ENCODE measurements at places on chromosomes 3 and 15.

DNA sequence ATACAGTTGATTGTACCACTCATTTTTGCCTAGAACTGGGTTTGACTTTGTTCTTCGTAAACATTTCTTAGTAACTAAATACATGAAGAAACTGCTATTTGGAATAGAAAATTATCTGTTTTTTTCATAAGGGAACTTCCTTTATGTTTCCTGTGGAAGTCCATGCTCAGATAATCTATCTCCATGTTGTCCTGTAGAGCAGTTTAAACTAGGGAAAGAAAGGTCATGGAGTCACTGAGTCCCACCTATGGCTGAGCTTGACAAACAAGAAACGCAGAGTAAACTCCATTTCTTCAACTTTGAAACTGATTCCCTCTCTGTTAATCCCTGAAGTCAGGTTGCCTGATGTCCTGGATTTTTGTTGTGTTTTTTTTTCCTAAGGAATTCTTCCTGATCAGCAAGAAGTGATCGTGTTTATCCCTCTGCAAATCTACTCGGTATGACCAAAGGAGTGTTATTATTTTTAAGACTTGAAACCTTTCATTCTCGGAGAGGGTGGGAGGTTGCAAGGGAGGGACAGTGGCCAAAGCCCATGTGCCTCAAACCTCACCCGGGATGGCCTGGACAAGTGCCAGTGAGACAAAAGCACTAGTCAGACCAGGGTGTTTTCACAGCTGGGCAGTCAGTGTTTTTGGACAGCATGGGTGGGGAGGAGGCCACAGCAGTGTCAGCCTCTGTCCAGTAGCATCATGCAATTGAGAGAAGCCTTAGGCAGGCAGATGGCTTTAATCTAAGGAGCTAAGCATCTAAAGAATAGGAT lies 129.8 kb upstream of the PHLDB2 start:
- no peak for DNase-seq

GRCh38 chr3:144036498-144036897 lies 64.9 kb downstream of the DIPK2A start:
- DNase-seq, result no peak

DNA sequence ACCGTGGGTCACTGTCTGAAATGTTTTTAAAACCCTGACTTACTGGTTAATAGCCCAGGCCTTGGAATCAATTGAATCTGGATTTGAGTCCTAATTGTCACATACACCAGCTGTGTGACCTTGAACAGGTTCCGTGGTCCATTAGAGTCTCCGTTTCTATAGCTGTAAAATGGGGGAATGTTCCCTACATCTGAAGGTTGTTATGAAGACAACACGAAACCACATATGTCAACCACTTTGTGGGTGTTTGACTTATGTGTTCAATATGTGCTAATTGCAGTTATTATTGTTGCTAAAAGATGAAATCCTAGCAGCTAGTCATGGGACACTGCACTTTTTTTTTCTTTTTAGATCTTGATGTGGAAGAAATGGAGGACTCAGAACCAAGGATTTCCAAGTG lies 35.3 kb downstream of the ZBTB38 start:
- DNase-seq, result no peak

DNA sequence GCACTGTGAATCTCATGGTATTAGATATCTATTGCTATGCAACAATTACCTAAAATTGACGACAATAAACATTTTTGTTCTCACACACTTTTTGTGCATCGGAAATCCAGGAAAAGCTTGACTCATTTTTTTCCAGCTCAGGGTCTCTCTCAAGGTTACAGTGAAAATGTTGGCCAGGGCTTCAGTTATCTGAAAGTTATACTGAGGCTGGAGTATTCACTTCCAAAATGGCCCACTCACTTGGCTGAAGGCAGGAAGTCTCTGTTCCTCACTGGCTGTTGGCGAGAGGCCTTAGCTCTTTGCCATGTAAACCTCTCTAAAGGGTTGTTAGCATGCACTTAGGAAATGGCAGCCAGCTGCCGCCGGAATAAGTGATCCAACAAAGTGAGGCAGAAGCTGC lies 41.4 kb downstream of the OSTN start:
- DNase-seq, result no peak

GRCh38 chr3:53519065-53519709 lies 24.8 kb downstream of the CACNA1D start:
- DNase-seq, result no peak

GRCh38 chr3:50221051-50221410 lies 15.0 kb upstream of the GNAI2 start:
- no peak for DNase-seq

GRCh38 chr3:149971403-149972075 lies 844 bp upstream of the PFN2 start:
- no peak for DNase-seq

GRCh38 chr15:74157868-74158827 lies 15.4 kb upstream of the ISLR start:
- DNase-seq, result no peak

DNA sequence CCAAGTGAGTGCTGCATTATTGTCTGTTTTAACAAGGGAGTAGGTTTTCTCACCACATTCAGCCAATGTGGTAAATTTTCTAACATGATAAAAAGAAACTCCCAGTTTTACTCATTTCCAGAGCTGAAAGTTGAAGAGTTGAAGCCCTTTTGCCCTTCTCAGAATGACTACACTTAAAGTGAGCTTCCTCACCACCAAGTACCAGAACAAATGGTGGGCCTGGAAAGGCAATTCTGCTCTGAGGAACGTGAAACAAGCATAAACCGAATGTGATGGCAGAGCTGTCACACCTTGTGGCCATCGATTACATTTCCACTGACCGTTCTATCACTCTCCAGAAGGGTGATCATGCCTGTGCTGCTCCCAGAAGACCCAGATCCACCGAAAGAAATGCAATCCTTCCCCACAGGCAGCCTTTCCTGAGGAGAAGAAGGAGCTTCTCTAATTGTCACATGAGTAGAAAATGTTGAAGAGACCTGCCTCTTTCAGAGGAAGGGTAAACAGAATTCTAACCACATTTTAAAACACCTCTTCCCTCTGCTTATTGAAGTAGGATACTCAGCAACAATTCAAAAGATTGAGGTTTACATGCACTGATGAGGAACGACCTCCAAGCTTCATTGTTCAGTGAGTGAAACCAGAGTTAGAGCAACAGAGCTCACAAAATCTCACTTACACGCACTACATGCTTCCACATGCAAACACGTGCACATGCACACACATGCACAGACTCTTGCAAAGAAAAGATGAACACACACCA lies 21.4 kb upstream of the CCR9 start:
- DNase-seq, result peak; percentile 16

DNA sequence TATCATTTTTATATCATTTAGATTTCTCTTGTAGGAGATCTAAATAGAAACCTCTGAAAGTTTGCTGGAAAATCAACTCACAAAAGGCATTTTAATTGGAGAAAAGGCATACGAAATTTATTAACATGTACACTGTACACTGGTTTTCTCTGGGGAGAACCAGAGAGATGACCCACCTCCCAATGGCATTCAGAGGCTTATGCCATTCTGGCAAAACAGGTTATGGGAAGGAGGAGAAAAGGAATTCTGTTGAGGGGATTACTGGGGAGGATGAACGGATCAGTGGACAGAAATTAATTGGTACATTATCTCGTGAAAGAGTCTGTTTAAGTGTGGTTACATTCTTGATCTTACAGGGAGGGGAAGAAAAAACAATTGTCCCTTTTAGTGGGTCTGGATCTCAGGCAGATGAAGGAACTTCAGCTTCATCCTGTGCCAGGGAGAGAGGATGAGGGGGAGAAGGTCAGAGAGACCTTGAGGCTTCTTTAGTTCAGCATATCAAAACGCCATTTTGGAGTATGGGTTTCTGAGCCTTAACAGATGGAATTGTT lies 16.5 kb downstream of the RAB11A start:
- no peak for DNase-seq

DNA sequence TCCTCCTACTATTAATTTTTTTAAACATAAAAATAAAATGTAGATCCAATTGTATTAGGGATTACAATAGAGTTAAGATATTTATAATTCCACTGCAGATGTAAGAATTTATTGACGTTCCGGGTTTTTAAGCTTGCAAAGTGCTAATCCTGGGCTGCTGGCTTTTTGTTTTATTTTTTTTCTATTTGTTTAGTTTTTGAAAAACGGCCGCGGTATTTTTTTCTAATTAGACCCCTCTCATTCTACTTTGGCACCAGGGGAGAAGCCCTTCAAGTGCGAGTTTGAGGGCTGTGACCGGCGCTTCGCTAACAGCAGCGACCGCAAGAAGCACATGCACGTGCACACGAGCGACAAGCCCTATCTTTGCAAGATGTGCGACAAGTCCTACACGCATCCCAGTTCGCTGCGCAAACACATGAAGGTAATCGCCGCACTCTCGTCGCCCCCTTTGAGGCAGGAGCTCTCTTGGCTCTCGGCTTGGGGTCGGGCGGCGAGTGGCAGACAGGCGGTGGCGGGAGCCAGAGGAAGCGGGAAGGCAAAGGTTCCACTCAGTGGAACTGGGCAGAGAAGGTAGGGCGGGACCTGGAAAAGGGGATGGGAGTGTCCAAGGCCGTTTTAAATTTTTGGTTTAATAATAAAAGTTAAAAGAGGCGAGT lies 3.2 kb downstream of the ZIC1 start:
- no peak for DNase-seq

DNA sequence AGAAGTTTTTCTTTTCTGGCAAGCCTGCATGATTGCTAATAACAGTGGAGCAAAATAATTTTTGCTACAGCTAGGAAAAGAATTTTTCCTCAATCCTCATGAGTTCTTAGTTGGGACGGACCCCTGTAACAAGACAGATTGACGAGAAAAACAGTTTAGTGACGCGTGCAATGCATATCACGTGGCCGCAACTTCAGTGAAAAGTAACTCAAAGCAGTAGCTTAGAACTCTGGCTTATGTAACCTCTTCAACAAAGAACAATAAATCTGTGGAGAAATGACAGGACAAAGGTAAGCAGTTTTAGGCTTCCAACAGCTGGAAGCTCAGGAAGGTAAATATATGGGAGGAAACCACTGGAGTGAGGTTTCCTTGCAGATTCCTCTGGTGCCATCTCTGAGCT lies 19.7 kb downstream of the FAM107A start:
- no peak for DNase-seq

GRCh38 chr3:64977308-64978100 lies 289.7 kb upstream of the ADAMTS9 start:
- DNase-seq, result no peak

DNA sequence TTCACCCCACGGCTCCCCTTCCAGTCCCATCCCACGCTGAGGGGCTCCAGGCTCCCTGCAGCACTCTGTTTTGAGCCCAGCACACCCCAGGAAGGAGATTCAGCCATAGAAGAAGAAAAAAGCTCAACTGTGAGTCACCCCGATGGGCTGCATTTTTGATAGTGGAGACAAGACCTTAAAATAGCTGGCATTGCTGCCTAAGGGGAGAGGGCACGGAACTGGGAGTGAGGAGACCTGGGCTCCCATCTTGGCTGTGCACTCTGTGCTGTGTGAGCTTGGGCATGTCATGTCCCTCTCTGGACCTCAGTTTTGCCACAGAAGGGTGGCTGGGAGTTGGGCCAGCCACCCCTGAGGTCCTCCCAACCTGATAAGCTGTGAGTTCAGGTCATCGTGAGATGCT lies 57.2 kb upstream of the SMAD6 start:
- DNase-seq, result no peak

DNA sequence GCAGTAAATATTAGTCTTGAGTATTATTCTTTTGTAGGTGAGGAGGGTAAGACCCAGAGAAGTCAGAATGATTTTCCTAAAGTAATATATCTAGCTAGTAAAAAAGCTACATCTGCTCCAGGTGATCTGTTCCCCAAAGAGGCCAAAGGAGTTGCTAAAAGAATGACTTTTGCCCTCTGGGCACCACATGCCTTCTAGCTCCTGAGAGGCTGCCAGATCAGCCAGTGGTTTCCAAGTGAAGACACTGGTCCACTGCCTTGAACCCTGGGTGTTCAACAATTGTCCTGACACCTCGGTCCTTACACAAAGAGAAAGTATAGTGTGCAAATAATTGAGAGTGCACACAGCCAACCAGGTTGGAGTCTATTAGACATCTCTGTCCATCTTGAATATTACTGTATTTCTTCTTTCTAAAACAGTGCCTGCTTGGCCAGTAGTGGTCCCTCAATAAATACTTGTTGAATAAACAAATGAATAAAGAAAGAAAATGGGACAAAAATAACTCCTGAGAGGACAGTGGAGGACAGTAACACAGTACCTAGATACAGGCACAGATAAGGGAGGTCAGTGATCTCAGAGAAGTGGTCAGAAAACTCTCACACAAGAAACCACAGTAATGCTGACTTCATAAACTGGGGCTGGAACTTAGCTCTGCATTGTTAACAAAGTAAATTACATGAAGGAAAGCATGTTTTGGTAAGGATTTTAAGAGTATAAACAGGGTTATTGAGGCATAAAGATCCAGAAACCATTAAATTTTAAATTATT lies 56.6 kb upstream of the CSTA start:
- DNase-seq, result no peak

DNA sequence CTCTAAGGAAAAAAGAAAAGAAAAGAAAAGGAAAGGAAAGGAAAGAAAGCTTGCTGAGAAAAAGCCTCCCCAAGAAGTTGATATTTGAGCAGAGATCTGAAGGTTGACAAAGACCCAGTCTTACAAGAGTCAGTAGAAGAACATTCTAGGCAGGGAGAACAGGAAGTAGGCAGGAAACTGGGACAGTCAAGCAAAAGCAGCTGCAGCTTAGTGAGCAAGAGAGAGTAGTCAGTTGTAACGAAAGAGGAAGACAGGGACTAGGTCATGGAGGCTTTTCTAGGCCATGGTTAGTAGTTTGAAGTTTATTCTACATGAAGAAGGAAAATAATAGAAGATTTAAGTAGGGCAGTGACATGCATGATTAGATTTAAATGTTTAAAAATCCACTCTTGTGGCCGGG lies 31.8 kb upstream of the KLHL6 start:
- no peak for DNase-seq

DNA sequence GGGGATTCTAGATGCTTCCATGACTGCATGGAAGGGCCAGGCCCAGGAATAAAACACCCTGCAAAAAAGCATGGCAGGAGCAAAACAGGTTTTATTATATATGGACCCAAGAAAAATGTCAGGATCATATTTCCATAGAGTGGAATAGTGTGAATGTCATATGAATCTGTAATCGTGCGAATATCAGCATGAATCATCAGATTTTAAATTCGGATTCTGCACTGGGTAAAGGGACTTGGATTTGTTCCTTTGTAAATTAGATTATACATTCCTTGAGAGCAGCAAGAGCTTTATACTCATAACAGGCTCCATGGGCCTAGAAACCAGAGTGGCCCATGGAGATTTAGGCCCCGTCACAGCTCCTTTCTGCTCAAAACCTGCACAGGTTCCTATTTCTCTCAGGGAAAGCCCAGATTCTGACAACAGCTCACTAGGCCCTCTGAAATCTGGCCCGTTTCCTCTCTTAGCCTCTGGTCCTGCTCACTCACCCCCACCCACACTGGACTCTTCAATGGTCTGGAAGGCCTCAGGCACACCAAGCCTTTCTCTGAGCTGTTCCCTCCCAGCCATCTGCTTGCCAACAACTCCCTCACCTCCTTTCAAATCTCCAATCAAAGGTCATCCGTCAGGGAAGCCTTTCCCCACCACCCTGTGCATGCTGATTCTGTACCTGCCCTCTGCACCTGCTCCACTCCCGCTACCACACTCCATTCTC lies 76.0 kb downstream of the FEM1B start:
- DNase-seq, result no peak
